ENCODE measurements at places on chromosomes 7 and 10.

DNA sequence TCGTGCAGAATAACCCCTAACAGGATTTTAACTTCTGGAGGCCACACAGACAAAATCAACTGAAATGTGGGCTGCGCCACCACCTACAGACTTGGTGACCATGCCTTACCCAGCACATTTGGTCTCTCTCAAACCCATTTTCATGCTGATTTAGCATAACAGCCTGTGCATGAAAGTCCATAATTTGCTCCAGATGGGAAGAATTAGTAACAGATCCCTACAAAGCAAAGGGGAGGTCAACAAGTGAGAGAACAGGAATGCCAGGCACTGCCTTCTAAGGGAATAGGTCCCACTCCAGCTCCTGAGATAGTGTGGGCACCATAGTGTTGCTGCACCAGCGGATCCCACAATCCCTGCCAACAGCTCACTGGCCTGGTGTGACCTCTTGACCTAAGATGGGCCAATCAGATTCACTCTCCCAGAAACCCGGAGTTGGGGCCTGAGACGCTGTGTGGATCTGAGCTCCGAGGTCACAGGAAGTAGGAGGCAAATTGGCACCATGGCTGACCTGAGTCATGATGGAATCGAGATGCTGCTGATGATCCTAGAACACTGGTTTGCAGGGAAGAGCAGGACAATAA, 32.4 kb downstream of the SLIT1 start:
- DNase-seq: no peak

GRCh38 chr10:130471486-130471885, 335.3 kb downstream of the GLRX3 start:
- no peak for DNase-seq

GRCh38 chr7:103699032-103699431, 253.0 kb upstream of the SLC26A5 start:
- DNase-seq: no peak

DNA sequence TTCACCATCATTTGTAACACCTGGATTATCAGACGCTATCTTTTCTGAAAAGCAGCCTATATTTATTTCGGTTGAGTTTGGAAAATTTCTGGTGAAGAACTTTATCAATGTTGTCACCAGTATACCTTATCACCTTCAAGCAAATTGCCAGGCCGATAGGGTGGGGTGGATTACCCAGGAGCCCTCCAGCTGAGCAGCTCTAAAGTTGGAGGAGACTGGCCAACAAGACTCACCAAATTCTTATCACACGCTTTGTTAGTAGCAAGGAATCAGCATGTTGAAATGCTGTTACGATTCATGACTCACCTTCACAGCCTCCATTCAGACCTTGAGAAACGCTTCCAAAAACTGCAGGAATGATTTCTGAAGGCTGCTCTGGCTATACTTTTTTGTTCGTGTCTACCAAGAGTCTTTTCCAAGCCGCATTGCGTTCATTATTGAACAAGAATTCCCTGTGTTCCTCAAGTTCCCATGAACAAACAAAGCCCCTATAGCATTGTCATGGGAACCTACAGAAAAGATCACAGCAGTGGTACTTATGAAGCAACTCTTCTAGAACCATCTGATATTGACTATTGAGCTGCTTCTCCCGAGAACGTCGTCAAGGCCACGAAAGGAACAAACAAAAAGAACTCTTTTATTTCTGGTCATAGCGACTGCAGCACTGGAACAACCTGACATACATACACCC, 291.4 kb downstream of the SFMBT2 start:
- no peak for DNase-seq

DNA sequence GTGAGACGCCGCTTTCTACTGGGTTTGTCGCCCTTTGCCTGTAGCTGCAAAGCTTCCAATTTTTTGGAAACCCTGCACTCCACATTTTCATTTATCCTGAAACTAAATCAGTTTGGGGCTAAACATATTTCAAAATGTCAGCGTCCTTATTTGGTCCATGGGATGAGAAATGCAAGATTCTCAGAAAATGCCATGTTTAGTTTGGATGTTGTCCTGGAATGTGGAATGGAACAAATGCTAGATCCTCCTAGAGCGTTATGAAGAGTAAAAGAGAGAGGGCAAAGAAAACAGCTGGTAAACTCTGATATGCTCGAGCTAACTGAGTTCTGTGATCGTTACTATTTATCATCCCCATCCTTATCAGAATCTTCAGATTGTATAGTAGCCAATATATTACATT, 236.9 kb downstream of the KLF6 start:
- no peak for DNase-seq

- no peak for DNase-seq
Observed at GRCh38 chr10:35328404-35329037, 7.8 kb upstream of the CCNY start.

DNA sequence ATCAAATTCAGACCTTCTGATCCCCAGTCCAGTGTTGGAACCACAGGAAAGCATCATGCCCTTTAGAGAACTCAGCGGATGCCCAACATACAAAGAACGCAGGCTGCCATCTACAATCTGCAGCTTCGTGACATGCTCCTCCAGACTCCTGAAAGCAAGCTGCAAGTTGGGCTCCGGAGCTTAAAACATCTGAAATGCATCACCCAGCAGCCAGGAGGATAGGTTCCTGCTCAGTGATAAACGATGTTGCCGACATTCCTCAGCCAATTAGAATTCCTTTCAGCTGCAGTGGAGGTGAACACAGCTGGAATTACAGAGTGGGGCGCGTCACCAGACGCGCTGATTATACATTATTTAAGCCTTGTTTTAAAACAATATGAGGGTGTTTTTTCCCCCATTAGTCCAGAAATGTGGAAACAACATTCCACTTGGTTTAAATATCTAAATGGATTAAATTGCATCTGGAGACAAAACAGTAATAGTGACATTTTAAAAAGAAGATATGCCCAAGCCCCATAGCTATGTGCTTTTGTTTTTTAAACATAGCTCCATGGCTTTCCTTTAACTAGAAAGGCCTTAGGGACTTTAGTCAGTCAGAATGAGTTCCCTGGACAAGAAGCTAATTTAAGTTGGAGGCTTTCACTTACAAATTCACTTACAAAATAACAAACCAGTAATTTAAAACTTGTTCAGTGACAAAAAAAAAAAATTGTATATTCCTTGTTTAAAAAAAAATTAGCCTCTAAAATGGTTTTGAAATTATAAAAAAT, 6.3 kb downstream of the SMURF1 start:
- DNase-seq: no peak

- no peak for DNase-seq
Observed at GRCh38 chr10:82660986-82661385, 786.0 kb downstream of the NRG3 start.

- DNase-seq: no peak
Observed at GRCh38 chr7:31892099-31892829, 177.9 kb downstream of the PDE1C start.

GRCh38 chr10:132272231-132272971, 35.3 kb downstream of the STK32C start:
- DNase-seq: no peak

Data from stimulated activated CD8-positive, alpha-beta memory T cell treated with anti-CD3 and anti-CD28 coated beads, Interleukin-12 subunit alpha, Interleukin-12 subunit beta, amount 100 ng/mL, for 1 hour (primary cell).